ENCODE measurements at places on chromosomes 5 and 9. TPM values are rescaled to one million over a fixed set of nuclear protein-coding genes. Genes with fewer than 3 reads are reported as not detected.

Gene IRX2
- 0.36 TPM for total RNA-seq

Gene ZNF354C
- total RNA-seq = 5.6 TPM

DNA sequence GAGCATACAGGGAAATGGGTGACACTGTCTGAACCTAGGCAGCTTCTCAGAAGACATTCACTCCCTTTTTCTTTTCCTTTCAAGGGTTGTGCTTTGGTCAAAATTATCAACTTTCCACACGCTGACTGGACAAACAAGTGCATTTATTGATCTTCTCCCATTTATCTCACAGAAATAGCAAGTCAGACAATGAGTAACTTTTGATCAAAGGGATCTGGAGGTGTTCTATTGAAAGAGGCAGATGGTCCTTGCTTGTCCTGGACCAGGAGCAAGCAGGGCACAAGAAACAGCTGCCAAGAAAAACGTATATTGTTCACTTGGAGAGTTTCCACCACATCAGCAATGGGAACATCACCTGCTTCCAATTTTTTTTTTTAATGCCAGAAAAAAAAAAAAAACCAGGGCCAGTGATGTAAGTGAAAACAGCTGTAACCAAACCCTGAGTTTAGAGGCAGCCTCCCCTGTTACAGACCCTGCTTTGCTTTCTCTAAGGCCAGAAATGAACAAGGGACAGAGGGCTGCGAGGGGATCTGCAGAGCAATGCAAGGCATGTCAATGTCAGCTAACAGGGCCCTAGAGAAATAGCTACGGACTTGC is 79.8 kb downstream of the NIPSNAP3B start:
- DNase-seq = no peak
- peaks cover 48% of the 10 kb centered on the region for H3K36me3 ChIP-seq
- no peak overlapping the region for H3K27ac ChIP-seq
- no peaks in the 10 kb centered on the region for H3K27me3 ChIP-seq

Gene SLIT3
- 0.18 TPM for total RNA-seq

- peaks cover 3% of the 10 kb centered on the region for H3K36me3 ChIP-seq
- H3K27ac ChIP-seq = peak overlapping the region; percentile 71
- no peak overlapping the region for H3K4me3 ChIP-seq
These were observed 4.4 kb downstream of the RABGAP1 start for GRCh38 chr9:122944960-122945888.

Gene PCDHGA11
- total RNA-seq = 5.4 TPM

Gene DPYSL3
- 50.2 TPM for total RNA-seq

Gene SLF1
- 7.5 TPM for total RNA-seq

- DNase-seq = no peak
- H3K27ac ChIP-seq = no peak overlapping the region
- no peaks in the 10 kb centered on the region for H3K27me3 ChIP-seq
- H3K36me3 ChIP-seq = no peaks in the 10 kb centered on the region
- no peaks in the 10 kb centered on the region for H3K4me1 ChIP-seq
These were observed 711.3 kb upstream of the COX7C start for GRCh38 chr5:85906460-85906859.

- no peak overlapping the region for H3K27ac ChIP-seq
- H3K4me3 ChIP-seq = no peak overlapping the region
- no peak for DNase-seq
- no peaks in the 10 kb centered on the region for H3K4me1 ChIP-seq
- H3K27me3 ChIP-seq = no peaks in the 10 kb centered on the region
These were observed 77.2 kb downstream of the SLCO6A1 start for GRCh38 chr5:102421647-102422046.

Gene FAM219A
- 4.8 TPM for total RNA-seq

- H3K36me3 ChIP-seq = no peaks in the 10 kb centered on the region
- DNase-seq = no peak
- no peak overlapping the region for H3K27ac ChIP-seq
- H3K27me3 ChIP-seq = no peaks in the 10 kb centered on the region
- H3K4me3 ChIP-seq = no peak overlapping the region
- H3K4me1 ChIP-seq = no peaks in the 10 kb centered on the region
These were observed 281.9 kb upstream of the IRX4 start for GRCh38 chr5:2164586-2164985.

- peaks cover 2% of the 10 kb centered on the region for H3K4me1 ChIP-seq
- no peak overlapping the region for H3K27ac ChIP-seq
- H3K27me3 ChIP-seq = peaks cover 14% of the 10 kb centered on the region
- H3K36me3 ChIP-seq = no peaks in the 10 kb centered on the region
- peak; percentile 8 for DNase-seq
- no peak overlapping the region for H3K4me3 ChIP-seq
These were observed 49.3 kb downstream of the RASGEF1C start for GRCh38 chr5:180159756-180160155.

DNA sequence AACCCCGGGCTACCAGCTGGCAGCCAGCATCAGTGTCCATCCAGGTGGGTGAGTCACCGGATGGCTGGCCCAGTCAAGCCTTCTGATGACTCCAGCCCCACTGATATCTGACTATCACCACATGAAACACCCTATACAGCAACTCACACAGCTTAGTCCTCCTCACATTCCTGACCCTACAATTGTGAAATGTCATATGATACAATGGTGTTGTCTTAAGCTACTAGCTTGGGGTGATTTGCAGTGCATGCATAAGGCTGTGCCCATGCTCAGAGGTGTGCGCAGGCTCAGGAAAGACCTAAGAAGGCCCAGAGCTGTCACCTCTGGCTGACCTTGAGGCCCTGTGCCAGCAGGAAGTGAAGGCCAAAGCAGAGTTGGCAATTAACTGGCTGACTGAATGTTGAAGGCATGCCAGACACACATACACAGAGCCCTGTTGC is 21.5 kb upstream of the SEMA4D start:
- DNase-seq = peak; percentile 42
- no peak overlapping the region for H3K4me3 ChIP-seq
- H3K27me3 ChIP-seq = peaks cover 3% of the 10 kb centered on the region
- no peaks in the 10 kb centered on the region for H3K36me3 ChIP-seq
- peaks cover 4% of the 10 kb centered on the region for H3K4me1 ChIP-seq
- H3K27ac ChIP-seq = no peak overlapping the region

DNA sequence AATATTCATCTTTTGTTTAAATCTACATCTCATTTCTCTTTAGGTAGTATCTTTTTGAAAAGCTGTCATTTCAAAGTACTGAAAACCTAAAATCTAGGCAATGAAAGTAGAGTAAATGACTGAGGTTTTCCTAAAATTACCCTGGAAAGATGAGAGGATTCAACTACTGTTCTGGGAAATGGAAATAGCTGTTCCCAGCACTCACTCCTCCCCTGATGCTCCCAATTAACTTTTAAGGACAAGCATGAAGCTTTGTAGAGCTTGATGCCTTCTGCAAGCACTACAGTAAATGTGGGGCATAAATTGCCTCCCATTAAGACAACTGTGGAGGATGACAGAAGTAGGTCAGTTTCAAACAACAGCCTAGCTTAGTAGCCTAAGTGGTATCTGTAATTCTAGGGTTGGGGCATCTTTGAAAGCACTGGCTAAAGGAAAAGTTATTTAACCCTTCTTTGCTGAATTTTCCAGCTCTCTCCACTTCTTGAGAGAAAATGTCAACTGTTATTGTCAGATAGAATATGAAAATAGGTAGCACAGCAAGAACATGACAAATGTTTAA is 100.2 kb upstream of the GNA14 start:
- no peak overlapping the region for H3K27ac ChIP-seq
- no peaks in the 10 kb centered on the region for H3K27me3 ChIP-seq
- H3K36me3 ChIP-seq = no peaks in the 10 kb centered on the region
- H3K4me3 ChIP-seq = no peak overlapping the region
- peaks cover 11% of the 10 kb centered on the region for H3K4me1 ChIP-seq

GRCh38 chr5:140966293-140967225 is at the start of gene PCDHAC2:
TSS of gene PCDHAC2 (plus strand) at chr5:140966476. CDS start at chr5:140966767, 291 bp downstream.
- H3K36me3 ChIP-seq = no peaks in the 10 kb centered on the region
- H3K27ac ChIP-seq = no peak within 1 kb of the TSS
- DNase-seq = no peak
- H3K4me3 ChIP-seq = 0 out of 2 replicates have a peak within 1 kb of the TSS, but pooled peaks have one; percentile 7

GRCh38 chr9:81798606-81799005 is 109.3 kb upstream of the TLE1 start:
- H3K4me3 ChIP-seq = no peak overlapping the region

DNA sequence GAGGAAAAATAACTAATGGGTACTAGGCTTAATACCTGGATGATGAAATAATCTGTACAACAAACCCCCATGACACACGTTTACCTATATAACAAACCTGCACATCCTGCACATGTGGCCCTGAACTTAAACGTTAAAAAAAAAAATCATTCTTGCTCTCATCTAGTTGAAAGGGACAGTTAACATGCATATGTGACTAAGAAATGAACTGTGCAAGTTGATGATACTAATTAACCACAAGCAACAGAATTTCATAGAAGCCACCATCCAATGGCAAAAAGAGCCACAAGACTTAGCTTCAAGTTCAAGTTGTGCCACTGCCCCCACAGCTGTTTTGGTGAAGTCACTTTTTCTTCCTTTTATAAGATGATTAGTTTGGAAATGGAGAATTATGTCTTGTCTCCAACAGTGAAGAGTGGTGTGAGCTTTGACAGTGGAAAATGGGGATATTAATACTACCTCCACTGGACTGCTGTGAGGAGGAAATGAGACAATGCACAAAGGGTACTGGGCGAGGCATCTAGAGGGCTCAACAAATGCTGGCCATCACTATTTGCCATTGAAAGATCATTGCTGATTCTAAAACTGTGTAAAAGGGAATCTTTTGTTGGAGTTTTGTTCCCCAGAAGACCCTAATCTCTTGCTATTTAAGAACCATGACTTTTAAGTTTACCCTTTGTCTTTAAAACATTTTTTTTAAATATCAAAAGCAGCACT is 202.1 kb downstream of the EBF1 start:
- DNase-seq = no peak
- no peak overlapping the region for H3K27ac ChIP-seq
- H3K27me3 ChIP-seq = peaks cover 1% of the 10 kb centered on the region

DNA sequence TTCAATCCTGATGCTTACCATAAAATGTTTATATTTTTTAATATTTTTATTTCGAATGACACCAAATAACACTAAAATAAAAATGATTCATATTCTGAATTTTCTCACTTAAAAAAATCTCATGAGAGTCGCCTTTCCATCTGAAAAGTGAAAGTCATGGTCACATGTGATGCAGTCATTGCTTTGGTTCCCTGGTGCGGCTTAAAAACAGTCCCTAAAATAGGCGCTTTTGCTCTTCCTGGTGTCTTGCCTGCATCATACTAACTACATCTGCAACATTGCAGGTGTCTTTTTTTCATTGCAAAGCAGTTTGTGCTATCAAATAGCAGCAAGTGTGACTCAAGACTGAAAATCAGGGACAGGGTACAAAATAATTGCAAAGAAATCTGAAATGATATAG is 185.2 kb upstream of the NREP start:
- no peak for DNase-seq
- no peak overlapping the region for H3K27ac ChIP-seq
- no peaks in the 10 kb centered on the region for H3K27me3 ChIP-seq
- H3K4me3 ChIP-seq = no peak overlapping the region

Gene WNT8A
- total RNA-seq = not detected

DNA sequence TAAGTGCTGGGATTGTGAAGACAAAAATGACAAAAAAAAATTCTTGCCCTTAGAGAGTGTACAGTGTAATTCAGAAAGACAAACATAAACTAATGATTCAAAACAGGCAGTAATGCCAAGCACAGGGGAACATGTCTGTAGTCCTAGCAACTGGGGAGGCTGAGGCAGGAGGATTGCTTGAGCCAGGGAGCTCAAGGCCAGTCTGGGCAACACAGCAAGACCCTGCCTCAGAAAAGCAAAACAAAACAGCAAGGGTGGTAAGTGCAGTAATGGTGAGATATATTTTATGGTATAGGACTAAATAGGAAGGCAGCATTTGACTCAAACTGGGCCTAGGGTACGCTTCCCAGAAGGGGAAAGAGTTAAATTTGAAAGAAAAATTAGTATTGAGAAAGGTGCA is 18.9 kb downstream of the FREM1 start:
- H3K27me3 ChIP-seq = no peaks in the 10 kb centered on the region
- H3K27ac ChIP-seq = no peak overlapping the region
- no peak overlapping the region for H3K4me3 ChIP-seq
- no peak for DNase-seq
- no peaks in the 10 kb centered on the region for H3K36me3 ChIP-seq

Gene RXRA
- total RNA-seq = 8.1 TPM

- no peaks in the 10 kb centered on the region for H3K36me3 ChIP-seq
- H3K4me1 ChIP-seq = no peaks in the 10 kb centered on the region
- no peak overlapping the region for H3K4me3 ChIP-seq
- H3K27me3 ChIP-seq = peaks cover 24% of the 10 kb centered on the region
- no peak overlapping the region for H3K27ac ChIP-seq
- DNase-seq = no peak
These were observed 75.7 kb upstream of the NFIB start for GRCh38 chr9:14389657-14390056.

GRCh38 chr5:151913425-151913824 is 11.2 kb downstream of the GLRA1 start:
- no peaks in the 10 kb centered on the region for H3K36me3 ChIP-seq
- DNase-seq = no peak
- H3K4me3 ChIP-seq = no peak overlapping the region
- H3K4me1 ChIP-seq = no peaks in the 10 kb centered on the region

- H3K27ac ChIP-seq = no peak overlapping the region
- no peak overlapping the region for H3K4me3 ChIP-seq
- H3K27me3 ChIP-seq = peaks cover 2% of the 10 kb centered on the region
- H3K4me1 ChIP-seq = no peaks in the 10 kb centered on the region
- DNase-seq = no peak
- H3K36me3 ChIP-seq = no peaks in the 10 kb centered on the region
These were observed 60.6 kb upstream of the FCN1 start for GRCh38 chr9:134978272-134978671.

DNA sequence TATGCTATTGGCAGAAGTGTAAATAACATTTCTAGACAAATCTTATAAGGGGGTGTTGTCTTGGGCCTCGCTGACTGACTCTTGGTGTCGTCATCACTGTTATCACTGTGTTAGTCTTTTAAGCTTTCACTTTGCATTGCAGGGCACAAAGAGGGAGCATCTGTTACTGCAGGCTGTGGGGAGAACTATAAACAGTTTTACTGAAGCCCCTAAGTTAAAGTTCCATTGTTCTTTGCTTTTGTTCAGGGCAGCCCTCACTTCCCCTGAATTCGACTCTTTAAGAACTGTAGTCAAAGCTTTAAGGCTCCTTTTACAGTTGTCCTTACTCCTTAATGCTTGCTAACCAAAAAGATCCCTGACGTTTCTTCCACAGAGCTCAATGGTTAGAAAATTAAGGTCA is 605.0 kb downstream of the RAB3C start:
- H3K27ac ChIP-seq = peak overlapping the region; percentile 40
- peaks cover under 1% of the 10 kb centered on the region for H3K27me3 ChIP-seq
- no peaks in the 10 kb centered on the region for H3K4me1 ChIP-seq
- peak overlapping the region; percentile 8 for H3K4me3 ChIP-seq
- no peaks in the 10 kb centered on the region for H3K36me3 ChIP-seq
- peak; percentile 72 for DNase-seq

Gene AQP7
- total RNA-seq = 0.28 TPM
